CD4-positive, alpha-beta T cell treated with Interleukin-17A for 1 hour (primary cell): ENCODE measurements at places on chromosomes 1 and 21.

GRCh38 chr1:16235944-16236510 lies 956 bp downstream of the CPLANE2 start:
- peak; percentile 67 for DNase-seq

- DNase-seq: peak; percentile 82
Observed at GRCh38 chr1:156813750-156814570, 2.7 kb downstream of the SH2D2A start.

GRCh38 chr1:100188617-100189016 lies 10.6 kb upstream of the LRRC39 start:
- DNase-seq: no peak

DNA sequence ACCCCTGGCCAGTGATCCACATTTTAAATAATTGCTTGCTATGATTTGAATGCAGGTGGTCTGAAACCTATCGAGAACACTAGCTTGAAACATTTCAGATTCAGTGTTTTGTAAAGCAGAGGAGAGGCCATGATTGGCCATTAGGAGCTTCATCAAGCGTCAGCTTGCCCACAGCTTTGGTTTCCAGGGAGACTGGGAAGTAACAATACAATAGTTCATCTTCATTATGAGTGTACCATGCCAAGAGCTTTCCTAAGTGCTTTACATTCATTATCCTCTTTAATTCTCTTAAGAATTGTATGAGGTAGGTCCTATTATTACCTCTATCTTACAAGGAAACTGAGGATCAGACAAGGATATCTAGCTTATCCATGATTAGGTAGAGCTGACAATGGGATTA lies 27.7 kb upstream of the ATP5PO start:
- DNase-seq: no peak

GRCh38 chr1:227900571-227901051 lies 47.1 kb downstream of the WNT9A start:
- no peak for DNase-seq

- DNase-seq: no peak
Observed at GRCh38 chr1:63874278-63874880, 100.6 kb downstream of the ROR1 start.

DNA sequence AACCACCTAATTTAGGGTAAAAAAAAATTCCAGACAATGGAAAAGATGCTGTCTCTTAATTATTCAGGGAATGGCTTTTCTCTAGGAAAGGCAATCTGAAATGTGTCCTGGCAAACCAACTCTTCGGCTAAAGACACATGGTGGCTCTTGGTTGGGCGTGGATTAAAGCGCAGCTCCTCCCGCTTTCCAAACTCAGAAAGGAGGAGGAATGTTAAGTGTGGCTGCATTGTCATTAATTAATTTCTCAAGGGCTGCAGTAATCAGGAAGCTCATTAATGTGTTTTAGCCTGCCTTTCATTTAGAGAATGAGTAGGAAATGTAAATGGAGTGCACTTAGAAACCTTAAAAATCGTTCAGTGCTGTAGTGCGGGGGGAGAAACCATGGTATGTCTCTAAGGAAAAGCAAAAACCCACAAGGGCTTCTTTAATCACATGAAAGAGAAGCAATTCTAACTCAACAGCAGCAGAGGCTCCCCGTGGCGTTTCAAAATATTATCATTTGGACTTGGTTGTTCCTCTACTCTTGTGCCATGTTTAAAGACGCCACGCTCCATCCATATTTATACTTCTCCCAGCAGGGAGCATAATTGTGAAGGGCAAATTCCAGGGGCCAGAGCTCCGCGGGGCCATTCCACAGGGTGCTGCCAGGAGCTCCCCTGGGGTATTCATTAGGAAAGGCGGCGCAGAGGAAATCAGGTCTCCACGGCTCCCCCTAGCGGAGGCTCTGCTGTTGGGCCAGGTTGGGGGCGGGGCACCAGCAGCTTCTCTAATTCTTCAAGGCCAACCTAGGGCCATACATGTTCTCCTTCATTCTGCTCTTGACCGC lies 91.9 kb upstream of the SSX2IP start:
- peak; percentile 78 for DNase-seq

- no peak for DNase-seq
Observed at GRCh38 chr1:223711173-223711572, 1.2 kb upstream of the CAPN2 start.

GRCh38 chr1:29292344-29292743 lies 56.0 kb downstream of the PTPRU start:
- DNase-seq: no peak

GRCh38 chr1:221451741-221452140 lies 290.1 kb downstream of the DUSP10 start:
- DNase-seq: no peak

- DNase-seq: no peak
Observed at GRCh38 chr1:86640161-86640670, 64.2 kb upstream of the SH3GLB1 start.

- no peak for DNase-seq
Observed at GRCh38 chr1:110309767-110310166, 29.4 kb upstream of the RBM15 start.

DNA sequence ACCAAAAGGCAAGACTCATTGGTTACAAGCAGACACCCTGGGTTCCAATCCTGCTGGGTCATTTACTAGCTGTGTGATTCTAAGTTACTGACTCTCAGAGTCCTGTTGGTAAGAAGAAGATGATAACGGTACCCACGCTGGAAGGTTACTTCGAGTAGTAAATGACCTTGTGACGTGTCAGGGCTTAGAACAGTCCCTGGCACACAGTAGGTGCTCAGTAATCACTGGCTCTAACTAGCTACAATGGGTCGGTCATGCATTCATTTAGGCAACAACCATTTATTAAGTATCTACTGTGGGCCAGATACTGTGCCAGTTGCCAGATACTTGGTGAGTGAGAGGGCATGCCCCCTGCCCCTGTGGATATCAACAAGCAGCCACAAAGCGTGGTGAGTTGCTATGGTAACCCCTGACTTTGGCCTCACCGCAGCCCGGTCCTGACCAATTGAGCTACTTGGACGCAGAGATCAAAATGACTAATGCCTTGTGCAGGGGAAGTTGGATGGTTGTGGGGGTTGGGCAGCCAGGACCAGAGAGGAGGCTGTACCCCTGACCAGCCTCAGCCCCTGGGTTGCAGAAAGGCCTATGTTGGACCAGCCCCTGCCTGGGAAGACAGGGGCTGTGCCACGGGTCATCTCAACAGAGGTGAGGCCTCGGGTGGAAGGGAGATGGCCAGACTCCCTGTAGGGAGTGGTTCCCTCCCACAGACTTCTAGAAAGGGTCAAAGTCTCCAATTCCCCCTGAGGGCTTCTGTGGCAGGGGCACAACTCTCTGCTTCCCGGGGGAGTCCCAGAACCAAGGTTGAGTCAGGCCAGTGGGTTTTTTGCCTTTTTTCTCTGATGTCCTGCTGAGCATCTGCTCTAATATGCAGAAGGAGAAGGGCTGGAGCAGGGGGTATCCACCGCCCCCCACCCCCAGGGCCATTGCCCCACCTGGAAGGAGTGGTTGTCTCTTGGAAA lies 16.0 kb downstream of the DHRS3 start:
- DNase-seq: no peak
